ENCODE measurements at places on chromosomes 2 and 18.

- no peak for DNase-seq
Observed at GRCh38 chr2:99569386-99569785, 79.6 kb upstream of the REV1 start.

DNA sequence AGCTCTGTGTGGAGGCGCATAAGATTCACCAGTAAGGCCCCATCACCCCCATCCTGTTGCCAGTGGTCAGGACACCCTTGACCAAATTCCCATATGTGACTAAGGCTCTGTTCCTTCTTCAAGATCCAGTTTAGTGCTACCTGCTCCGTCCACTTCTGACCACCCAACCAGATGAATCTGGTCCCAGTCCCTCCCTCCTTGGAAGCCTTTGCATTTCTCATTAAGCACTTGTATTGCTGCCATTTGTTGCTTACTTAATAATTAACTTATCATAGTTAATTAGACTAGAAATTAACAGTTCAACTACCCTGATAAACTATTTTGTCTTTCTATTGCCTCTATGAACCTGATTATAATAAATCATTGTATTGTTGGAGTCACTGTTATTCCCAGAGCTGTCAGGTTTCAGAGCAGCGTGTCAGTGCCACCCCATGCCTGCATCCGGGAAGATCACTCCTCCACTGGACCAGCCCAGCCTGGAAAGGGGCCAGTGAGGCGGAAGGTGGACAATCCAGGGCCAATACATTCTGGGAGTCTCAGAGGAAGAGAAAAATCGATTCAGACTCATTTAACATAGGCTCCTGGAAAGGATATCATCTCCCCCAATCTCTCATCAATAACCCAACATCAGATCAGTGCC is 9.5 kb upstream of the NAT8 start:
- no peak for DNase-seq

DNA sequence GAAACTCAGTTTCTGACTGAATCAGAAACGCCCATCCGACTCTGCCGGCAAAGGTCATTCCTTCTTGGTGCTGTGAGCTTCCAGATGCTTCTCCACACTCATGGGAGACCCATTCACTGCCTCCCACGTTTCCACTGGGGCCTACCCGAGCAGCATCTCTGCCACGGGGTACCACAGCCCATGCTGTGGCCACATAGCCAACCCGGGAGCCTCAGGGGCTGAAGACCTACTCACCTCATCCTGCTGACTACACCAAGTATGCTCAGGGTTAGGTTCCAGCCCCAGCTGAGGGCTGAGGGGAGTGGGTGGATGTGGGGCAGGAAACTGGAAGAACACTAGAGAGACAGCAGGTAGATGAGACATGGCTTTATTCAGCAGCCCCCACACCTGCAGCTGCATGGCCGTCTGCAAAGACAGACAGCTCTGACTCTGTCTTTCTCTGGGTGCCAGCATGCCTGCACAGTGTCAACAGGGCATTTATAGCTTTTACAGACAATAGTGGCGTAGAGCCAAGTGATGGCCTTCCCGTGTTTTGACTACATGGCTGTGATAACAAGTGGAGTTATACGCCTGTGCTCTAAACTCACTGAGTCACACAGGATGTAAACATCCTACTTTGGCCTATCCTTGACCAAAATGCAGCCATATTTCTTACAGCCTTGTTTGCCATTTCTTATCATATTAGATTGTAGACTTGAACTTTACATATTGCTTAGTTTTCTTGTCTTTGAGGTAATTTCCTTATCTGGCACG is 16.5 kb upstream of the KLHL23 start:
- no peak for DNase-seq

- no peak for DNase-seq
Observed at GRCh38 chr2:8860239-8860638, 22.8 kb upstream of the KIDINS220 start.

DNA sequence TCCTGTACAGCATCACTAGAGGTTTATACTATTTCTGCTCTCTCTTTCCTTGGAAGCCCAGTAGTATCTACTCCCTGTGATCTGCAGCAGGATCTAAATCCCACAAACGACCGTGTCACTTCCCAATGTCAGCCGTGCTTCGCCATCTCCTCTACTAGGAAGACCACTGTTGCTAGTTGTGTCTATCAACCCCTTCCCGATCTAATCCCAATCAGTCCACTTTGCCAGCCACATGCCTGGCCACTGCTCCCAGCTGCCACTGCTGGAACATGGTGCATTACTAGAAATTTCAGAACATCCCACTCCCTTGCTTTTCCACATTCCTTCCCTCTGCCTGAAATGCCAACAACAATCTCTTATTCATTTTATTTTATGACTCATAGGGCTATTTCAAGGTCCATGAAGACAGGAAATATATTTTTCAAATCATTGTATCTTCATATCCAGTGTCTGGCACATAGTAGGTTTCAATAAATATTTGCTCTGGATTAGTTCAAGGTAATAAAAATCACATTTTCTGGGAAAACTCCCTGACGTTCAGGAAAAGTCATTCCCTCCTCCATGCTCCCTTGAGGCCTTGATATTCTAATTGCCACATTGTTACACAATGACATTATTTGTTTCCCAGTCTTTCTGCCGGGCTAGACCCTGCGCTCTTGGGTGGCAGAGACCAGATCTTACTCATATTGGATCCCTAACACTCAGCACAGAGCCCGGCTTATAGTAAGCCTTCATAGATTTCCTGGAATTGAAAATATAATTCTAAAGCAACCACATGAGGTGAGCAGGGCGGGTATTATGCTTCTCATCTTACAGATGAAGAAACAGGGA is 2.1 kb upstream of the TRIB2 start:
- DNase-seq: no peak

GRCh38 chr2:190879474-190880377 is 895 bp upstream of the GLS start:
- peak; percentile 50 for DNase-seq

Measured in activated CD4-positive, alpha-beta T cell treated with anti-CD3 and anti-CD28 coated beads for 48 hours (primary cell).